ENCODE measurements at places on chromosomes 6 and 20. TPM values are rescaled to one million over a fixed set of nuclear protein-coding genes. Genes with fewer than 3 reads are reported as not detected.

The HDGFL1 gene
- not detected for total RNA-seq

The FGD2 gene
- total RNA-seq, result 24.0 TPM

The BMP6 gene
- 4.4 TPM for total RNA-seq

The SLC12A5 gene
- 12.9 TPM for total RNA-seq

The SIRPD gene
- total RNA-seq, result not detected

The VNN1 gene
- total RNA-seq, result 2.0 TPM

The TFAP2D gene
- not detected for total RNA-seq

The RUNX2 gene
- 4.0 TPM for total RNA-seq

The RAD21L1 gene
- not detected for total RNA-seq

The SLPI gene
- 6.6 TPM for total RNA-seq

The APOM gene
- 3.3 TPM for total RNA-seq

The BHLHE23 gene
- total RNA-seq, result not detected

The SIRPA gene
- total RNA-seq, result 83.8 TPM

The HLA-F gene
- total RNA-seq, result 3.8 TPM

The RFX6 gene
- 0.27 TPM for total RNA-seq

The SLC22A23 gene
- 7.1 TPM for total RNA-seq

The TRIM10 gene
- not detected for total RNA-seq

The CAPN11 gene
- total RNA-seq, result 0.83 TPM

The KCNG1 gene
- not detected for total RNA-seq

The TFAP2A gene
- total RNA-seq, result 0.69 TPM

The RHAG gene
- total RNA-seq, result not detected

The SPEF1 gene
- total RNA-seq, result 0.26 TPM

The EMILIN3 gene
- total RNA-seq, result 0.54 TPM

The FOXS1 gene
- total RNA-seq, result 3.5 TPM

The C6orf163 gene
- not detected for total RNA-seq

The GNAS-AS1 gene
- total RNA-seq, result 0.61 TPM

The AVP gene
- 0.75 TPM for total RNA-seq

The CCN6 gene
- total RNA-seq, result not detected

The SAMD5 gene
- total RNA-seq, result 2.5 TPM

The EYS gene
- total RNA-seq, result 0.23 TPM

The C20orf202 gene
- total RNA-seq, result not detected

The OTOR gene
- not detected for total RNA-seq

The ERVFRD-1 gene
- total RNA-seq, result 0.07 TPM

The HTR1E gene
- total RNA-seq, result not detected

The FBXO30 gene
- total RNA-seq, result 9.7 TPM

The POU5F1 gene
- not detected for total RNA-seq

The UCKL1 gene
- total RNA-seq, result 37.8 TPM

The ZNF831 gene
- total RNA-seq, result 0.06 TPM

The EEF1A2 gene
- total RNA-seq, result 407 TPM

The ACTL10 gene
- 1.1 TPM for total RNA-seq
